Activated B cell treated with CpG ODN at 0.5 μM for 24 hours (primary cell): ENCODE measurements at places on chromosomes 16 and 17. TPM values are rescaled to one million over a fixed set of nuclear protein-coding genes. Genes with fewer than 3 reads are reported as not detected.
A peak's percentile ranks its signal among the peaks of the same experiment; 100 is the strongest.

DNA sequence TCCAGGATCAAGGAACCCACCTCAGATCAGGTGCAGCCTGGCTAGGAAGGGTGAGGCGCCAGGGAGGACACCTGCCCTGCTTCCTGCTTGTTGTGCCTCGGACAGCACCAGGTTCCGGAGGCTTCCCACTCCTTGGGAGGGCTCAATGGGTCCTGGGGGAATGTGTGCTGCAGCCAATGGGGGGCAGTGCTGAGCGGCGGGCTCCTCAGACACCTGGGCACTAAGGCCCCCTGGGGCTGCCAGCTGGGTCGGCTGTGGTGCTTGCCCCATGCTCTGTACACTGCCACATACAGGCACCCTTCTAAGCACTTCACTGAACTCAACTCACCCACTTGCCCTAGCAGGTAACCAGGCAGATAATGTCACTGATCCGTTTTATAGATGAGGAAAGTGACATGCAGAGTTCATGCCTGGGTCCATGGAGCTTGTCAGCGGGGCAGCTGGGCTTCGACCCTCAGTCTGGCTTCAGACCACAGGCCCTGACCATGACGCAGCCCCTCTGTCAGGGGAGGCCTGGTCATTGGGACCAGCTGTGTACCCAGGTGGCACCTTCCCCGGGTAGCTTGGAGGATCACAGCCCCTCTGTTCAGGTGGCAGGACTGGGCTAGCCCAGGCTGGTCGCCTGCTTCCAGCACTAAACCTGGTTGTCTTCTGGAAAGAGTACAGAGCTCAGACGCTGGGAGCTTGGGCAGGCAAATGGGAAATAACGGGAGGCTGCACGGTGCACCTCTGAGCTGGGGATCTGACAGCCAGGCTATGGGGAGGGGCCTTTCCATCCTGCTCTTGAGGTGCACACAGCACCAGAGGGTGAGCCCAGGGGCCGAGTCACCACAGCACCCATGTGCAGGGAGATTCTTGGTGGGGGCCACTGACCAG, 8.2 kb downstream of the FN3K start:
- peaks cover 7% of the 10 kb centered on the region for H3K36me3 ChIP-seq
- H3K4me1 ChIP-seq, result no peaks in the 10 kb centered on the region
- H3K27ac ChIP-seq, result no peak overlapping the region
- H3K4me3 ChIP-seq, result no peak overlapping the region
- DNase-seq, result no peak
- H3K27me3 ChIP-seq, result no peaks in the 10 kb centered on the region

GRCh38 chr17:50346313-50347116, 589 bp downstream of the XYLT2 start:
- no peak for DNase-seq
- H3K36me3 ChIP-seq, result peaks cover 1% of the 10 kb centered on the region
- H3K27ac ChIP-seq, result peak overlapping the region; percentile 80
- H3K27me3 ChIP-seq, result no peaks in the 10 kb centered on the region
- H3K4me3 ChIP-seq, result peak overlapping the region; percentile 89

DNA sequence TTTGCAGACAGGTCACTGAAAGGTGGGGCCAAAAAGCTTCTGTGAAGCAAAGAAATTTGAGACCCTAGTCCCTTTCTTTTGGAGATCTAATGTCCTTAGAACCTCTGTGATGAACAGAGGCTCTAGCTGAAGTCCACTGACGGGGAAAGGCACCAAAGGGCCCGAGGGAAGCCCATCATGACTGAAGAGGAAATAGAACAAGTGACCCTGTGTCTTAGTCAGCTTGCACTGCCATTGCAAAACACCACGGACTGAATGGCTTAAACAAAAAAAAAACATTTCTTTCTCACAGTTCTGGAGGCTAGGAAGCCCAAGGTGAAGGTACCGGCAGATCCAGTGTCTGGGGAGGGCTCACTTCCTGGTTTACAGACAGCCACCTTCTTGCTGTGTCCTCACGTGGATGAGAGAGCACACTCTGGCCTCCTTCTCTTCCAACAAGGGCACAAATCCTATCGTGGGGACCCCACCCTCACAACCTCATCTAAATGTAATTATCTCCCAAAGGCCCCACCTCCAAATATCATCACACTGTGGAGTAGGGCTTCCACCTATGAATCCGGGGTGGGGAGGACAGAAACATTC, 24.3 kb upstream of the ASGR2 start:
- no peak overlapping the region for H3K4me3 ChIP-seq
- no peak for DNase-seq
- H3K36me3 ChIP-seq, result no peaks in the 10 kb centered on the region
- no peak overlapping the region for H3K27ac ChIP-seq

DNA sequence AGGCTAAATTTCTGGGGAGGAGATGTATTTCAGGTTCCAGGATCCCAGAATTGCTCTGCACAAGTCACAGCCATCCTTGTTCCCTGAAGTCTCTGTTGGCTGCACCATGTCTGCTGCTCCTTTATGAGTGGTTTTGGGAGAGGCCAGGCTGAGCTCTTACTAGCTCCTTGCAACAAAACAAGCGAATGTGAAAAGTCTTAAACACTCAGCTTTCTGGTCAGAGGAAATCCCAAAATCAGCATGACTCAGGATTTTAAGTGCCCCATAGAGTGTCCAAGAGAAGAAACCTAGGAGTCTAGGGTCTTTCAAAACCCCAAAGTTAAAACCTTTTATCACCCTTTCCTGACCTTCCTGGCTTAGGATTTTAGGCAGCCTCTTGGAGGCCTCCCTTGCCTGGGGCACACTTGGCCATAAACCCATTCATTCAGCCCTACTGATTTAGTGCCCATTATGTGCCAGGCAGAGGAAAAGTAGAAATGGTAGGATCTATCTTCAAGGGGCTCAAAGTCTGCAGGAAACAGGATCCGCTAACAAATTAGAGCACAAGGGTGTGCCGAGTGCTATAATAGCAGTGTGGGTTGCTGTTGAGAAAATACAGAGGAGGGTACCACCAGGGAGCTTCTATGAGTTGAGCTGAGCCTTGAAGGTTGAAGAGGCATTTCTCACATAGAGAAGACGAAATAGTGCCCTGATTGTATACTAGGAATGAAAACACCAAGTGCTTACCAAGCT, 36.9 kb downstream of the SOST start:
- H3K27ac ChIP-seq, result peak overlapping the region; percentile 70
- peaks cover 17% of the 10 kb centered on the region for H3K4me1 ChIP-seq
- peak overlapping the region; percentile 98 for H3K4me3 ChIP-seq

The MFAP4 gene
- total RNA-seq, result not detected in 2 replicates

DNA sequence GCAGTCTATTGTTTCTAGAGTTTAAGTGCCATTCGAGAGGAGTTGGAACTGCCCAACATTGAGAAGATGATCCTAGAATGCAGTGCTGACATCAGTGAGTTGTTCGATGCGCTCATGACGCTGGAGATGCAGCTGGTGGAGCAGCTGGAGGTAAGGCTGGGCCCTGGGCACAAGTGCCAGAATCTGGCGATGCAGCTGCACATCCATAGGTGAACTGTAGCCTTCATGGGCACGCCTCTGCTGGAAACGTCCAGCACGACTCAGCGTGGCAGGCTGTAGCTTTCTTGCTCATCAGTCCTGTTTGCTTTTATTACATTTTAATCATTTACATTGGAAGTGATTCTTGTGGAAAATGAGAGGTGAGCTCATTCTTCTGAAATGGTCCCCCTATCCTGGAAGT, 31.7 kb downstream of the DRC3 start:
- no peaks in the 10 kb centered on the region for H3K27me3 ChIP-seq
- no peak overlapping the region for H3K27ac ChIP-seq
- H3K4me1 ChIP-seq, result peaks cover 9% of the 10 kb centered on the region
- no peak for DNase-seq
- no peak overlapping the region for H3K4me3 ChIP-seq
